Stimulated activated CD8-positive, alpha-beta memory T cell treated with anti-CD3 and anti-CD28 coated beads, Interleukin-4, amount 100 ng/mL, for 1 hour (primary cell): ENCODE measurements at places on chromosomes 2 and 18.

DNA sequence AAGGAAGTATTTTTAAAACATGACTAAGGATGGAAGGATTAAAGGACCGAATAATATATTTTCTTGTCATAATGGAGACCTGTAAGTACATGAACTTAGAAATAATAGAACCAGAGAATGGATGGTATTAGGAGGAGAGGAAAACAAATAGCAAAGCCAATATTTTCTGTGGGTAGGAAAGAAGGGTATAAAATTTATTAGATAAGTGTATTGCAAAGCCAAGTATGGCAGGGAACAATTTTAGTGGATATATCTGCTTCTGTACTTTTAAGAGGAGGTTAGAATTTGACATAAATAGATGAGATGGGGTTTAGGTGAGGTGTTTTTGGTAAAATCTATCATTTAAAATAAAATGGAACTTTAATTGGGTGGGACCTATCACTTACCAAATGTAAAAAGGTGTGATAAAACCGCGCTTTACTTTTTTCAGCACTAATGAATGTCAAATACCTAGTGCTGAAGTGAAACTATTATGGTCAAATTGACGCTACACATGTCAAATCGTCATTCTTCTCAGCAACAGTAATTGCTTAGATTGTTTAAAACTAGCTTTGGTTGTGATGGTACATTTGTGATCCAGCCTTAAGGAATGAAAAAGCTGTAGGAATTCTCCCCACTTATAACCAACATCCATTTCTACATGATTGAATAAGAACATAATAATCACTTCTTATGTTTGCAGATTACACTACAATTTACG, 78.1 kb upstream of the ZEB2 start:
- no peak for DNase-seq

- DNase-seq, result no peak
These were observed 55.8 kb downstream of the CTIF start for GRCh38 chr18:48594471-48595094.

GRCh38 chr2:218964041-218964771, 4.7 kb downstream of the CDK5R2 start:
- DNase-seq, result no peak

DNA sequence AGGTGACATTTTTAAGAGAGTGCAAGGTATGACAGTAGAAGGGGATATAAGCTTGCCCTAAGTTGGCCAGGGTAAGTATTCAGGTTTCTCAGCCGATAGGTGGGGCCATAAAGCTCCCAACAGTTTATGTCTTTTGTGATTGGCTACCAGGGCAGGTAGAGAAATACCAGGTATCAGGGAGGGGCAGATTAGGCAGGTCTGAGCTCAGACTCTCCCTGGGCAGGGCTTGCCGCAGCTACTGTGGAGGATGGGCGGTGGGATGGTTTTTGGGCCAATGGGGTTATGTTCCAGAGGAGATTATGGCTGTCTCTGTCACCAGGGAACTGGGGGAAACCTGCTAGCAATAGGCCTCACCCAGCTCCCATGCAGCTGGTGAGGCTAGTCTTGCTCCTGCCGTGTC, 211.6 kb downstream of the PTH2R start:
- DNase-seq, result no peak

- DNase-seq, result no peak
These were observed 3.8 kb downstream of the BOK start for GRCh38 chr2:241562269-241562891.

GRCh38 chr2:1656961-1657841, 87.1 kb downstream of the PXDN start:
- DNase-seq, result no peak

DNA sequence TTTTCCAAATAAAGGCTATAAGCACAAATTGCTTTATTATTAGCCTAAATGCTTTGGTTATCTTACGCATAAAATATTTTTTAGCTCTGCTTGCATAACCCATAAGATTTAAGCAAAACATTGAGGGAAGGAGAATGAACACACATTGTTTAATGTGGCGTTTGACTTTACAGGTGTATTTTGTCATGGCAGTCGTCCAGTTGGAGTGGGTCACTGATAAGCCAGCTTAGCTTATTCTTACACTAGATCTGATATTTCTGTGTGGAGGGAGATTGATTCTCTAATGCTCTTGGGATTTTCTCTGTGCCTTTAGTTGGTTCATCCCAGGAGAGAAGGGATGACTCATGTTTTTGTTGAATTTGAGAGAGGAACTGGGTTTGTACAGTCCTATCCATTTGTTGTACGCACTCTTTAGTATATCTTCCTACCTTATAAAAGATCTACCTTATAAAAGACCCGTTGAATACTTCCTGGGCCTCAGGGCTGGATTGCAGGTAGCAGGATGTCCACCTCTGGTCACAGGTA, 47.5 kb upstream of the ACYP2 start:
- DNase-seq, result no peak

GRCh38 chr2:191155608-191156071, 4.8 kb upstream of the STAT4 start:
- no peak for DNase-seq

- no peak for DNase-seq
These were observed 41.1 kb downstream of the TPO start for GRCh38 chr2:1454346-1454745.

GRCh38 chr2:11869391-11869991, 123.1 kb downstream of the LPIN1 start:
- no peak for DNase-seq

- DNase-seq, result no peak
These were observed 14.7 kb downstream of the PCARE start for GRCh38 chr2:29059624-29060023.

DNA sequence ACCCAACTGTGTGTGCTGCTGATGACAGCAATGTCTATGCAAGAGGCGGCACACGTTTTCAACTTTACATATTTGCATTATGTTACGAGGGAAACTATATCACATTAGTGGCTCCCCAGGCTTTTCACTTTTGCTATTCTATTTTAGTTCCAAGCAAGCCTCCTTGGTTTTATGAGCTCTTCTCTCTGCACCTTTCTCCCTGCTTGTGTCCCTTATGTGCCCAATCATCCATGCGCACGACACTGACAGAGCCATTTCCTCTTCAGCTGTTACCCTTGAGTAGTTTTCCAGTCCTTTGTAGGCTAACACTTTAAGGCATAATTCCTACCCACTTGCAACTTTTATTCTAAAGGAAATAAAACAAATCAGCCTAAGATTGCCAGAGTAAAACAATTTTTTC, 154.3 kb downstream of the TCF4 start:
- no peak for DNase-seq

DNA sequence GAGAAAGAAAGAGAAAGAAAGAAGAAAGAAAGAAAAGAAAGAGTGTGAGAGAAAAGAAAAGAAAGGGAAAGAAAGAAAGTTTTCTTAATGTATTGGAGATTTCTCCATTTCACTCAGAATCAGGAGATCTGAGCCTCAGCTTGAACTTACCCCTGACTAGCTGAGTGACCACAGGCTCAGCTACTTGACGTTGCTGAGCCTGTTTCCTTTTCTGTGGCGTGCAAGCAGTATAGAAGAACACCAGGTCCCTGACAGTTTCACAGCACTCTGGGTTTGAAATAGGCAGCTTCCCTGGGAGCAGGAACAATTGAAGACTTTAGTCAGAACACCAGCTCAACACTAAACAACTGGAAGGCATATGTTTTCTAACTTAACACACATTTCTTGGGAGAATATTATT, 44.7 kb downstream of the MARCO start:
- DNase-seq, result no peak
